NB4 (cell line): ENCODE measurements at places on chromosomes 3 and 15.

DNA sequence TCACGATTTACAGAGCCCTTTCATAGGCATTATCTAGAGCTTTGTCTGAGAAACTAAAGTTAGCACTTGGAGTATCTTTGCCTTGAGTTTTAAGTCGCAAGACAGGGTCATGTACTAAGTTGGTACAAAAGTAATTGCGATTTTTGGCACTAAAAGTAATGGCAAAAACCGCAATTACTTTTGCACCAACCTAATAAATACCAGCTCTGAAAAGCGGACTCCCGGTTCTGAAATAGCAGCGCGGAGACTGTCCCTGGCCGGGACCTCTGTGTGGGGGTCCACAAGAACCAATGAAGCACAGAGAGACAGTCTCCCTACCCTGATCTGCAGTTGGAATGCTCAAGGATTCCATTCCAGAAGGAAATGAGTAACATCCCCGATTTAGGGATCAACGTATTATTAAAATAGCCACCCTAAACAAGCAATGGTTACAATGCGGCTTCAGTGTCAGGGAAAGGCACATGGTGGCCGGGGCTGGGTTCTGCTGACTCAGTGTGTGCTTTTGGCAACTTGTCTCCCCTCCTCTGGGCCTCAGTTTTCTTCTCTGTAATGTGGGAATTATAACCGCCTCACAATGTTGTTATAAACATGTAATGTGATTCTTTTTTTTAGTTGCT lies 150.3 kb upstream of the MCTP2 start:
- DNase-seq, result no peak

GRCh38 chr3:195197765-195198425 lies 73.1 kb downstream of the XXYLT1 start:
- DNase-seq, result peak; percentile 67

- DNase-seq, result no peak
Measured at GRCh38 chr3:168383573-168383972, 287.8 kb upstream of the GOLIM4 start.

GRCh38 chr15:35657679-35658311 lies 111.8 kb upstream of the DPH6 start:
- DNase-seq, result no peak

GRCh38 chr3:123744064-123744463 lies 140.1 kb downstream of the MYLK start:
- no peak for DNase-seq

DNA sequence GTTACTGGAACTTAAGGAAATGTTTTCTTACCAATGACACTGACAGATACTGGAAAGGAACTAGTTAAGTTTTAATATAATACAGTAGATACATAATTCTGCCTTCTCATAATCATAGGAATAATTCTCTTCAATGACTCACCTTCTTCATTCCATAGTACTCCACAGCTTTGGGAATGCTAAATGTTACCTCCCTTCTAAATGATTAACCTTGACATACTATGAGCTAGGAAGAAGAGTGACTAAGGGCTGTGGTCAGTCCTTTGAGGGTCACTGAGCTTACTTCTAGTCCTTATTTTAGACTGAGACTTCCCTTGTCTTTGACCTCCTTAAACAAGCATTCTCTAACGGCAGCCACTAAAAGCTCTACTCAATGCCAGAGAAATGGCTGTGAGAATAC lies 69.6 kb upstream of the PPIB start:
- no peak for DNase-seq

- DNase-seq, result no peak
Measured at GRCh38 chr15:46293550-46293949, 658.7 kb downstream of the SQOR start.

DNA sequence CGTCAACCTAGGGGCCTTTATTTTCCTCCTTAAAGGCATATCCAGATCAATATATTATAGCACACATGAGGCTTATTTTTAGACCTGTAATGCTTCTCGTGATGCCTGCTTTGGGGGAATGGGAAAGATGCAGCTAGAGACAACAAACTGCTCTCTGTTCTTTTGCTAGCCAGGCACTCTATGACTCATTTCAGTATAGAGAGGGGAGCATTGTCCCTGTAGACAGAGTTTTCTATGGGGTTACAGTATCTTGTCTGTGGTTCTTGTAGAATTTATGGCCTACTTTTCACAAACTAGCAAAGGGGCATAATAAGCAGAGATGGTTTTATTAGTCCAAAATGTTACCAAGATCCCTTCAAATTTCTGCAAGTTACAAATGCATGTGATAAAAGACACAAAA lies 305.6 kb downstream of the LSAMP start:
- no peak for DNase-seq

DNA sequence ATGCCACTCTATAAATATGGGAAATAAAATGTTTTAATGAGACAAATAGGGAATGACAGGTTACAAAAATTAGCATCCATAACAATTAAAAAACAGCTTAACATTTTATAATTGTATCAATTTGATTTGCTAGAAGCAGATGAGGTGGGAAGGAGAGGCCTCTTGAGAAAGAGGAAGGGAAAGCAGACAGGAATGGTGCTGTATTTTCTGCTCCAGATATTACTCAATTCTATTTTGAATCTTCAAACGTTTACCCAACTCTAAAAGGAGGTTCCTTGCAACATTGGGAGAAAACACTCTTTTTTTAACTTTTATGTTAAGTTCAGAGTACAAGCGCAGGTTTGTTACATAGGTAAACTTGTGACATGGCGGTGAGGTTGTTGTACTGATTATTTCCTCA lies 44.9 kb upstream of the ALDH1A3 start:
- DNase-seq, result peak; percentile 30

DNA sequence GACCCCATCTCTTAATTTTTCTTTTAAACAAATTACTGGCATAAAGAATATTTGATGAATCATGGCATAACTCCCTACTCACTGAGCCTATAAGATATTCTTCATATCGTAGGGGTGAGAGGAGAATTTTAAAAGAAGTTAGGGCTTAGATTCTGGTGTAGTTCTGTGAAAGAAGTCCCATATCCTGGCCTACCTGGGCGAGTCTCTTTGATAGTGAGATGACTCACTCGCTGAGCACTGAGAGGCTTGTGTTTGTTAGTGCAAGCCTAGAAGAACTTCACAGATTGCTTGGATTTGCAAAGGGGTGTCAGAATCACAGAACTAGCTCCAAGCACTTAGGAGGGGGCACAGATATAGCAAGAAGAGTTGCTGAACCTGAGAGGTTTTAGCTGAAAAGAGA lies 133.8 kb upstream of the TMC3 start:
- no peak for DNase-seq

- DNase-seq, result no peak
Measured at GRCh38 chr15:86333819-86334218, 254.1 kb downstream of the AGBL1 start.

DNA sequence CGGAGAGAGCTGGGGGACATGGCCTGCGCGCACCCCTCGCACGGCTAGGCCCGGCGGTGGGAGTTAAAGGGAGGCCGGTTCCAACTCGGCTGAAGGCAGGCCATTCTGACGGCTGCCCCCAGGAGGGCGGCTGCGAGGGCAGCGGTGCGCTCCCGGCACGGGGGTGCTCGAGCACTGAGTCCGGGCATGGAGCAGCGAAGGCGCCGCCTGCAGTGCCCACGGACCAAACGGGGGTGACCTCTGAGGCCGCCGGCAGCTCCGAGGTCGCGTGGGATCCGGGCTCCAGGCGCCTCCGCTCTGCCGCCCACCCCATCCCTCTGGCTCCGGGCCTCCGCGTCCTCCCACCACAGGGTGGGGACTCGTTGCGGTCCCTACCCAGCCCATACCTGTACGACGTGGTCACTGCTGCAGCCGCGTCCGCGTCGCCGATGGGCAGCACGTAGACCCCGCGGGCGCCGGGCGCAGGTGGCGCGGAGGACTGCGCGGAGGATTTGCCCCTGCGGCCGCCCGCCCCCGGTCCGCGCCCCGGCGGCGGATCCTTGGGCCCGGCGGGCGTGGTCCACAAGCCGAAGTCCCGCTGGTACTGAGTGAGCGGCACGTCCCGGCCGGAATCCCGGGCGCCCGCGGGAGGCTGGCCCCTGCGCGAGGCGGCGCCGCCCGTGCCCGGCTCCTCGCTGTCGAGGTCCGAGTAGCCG lies 469 bp downstream of the MAP6D1 start:
- DNase-seq, result peak; percentile 53

DNA sequence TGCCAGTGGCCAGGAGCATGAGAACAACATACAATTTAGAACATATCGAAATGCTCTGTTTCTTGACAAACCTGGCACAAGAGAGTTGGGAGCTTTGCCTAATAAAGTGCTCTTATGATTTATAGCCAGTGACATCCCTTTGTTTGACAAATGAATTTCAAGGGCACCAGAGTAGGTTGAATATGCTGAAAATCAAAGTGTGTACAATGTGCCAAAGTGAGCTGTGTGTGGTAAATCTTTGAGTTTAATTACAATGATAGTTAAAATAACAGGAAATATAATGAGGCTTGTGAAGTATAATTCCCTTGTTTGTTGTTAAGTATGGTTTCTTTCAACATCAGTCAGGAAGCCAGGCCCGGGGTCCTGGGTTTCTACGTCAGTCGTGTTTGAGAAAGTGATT lies 211.9 kb downstream of the EBLN2 start:
- no peak for DNase-seq

DNA sequence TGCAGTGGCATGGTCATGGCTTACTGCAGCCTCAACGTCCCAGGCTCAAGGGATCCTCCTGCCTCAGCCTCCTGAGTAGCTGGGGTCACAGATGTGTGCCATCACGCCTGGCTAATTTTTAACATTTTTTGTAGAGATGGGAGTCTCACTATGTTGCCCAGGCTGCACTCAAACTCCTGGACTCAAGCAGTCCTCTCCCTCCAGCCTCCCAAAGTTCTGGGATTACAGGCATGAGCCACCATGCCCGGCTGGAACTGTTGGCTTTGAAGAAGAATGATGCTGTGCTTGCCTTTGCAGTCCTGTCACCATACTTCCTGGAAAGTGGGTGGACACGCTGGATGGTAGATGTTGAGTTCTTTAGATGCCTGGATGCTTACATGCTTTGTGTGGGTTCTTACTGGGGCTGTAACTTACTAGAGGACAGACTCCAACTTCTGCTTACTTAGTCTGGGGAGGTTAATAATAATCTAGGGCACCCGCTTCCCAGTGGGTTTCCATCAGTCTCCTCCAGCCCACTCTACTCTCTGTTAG lies 36.7 kb downstream of the IGF1R start:
- DNase-seq, result no peak

GRCh38 chr3:181709537-181710279 lies 2.0 kb upstream of the SOX2 start:
- peak; percentile 60 for DNase-seq

DNA sequence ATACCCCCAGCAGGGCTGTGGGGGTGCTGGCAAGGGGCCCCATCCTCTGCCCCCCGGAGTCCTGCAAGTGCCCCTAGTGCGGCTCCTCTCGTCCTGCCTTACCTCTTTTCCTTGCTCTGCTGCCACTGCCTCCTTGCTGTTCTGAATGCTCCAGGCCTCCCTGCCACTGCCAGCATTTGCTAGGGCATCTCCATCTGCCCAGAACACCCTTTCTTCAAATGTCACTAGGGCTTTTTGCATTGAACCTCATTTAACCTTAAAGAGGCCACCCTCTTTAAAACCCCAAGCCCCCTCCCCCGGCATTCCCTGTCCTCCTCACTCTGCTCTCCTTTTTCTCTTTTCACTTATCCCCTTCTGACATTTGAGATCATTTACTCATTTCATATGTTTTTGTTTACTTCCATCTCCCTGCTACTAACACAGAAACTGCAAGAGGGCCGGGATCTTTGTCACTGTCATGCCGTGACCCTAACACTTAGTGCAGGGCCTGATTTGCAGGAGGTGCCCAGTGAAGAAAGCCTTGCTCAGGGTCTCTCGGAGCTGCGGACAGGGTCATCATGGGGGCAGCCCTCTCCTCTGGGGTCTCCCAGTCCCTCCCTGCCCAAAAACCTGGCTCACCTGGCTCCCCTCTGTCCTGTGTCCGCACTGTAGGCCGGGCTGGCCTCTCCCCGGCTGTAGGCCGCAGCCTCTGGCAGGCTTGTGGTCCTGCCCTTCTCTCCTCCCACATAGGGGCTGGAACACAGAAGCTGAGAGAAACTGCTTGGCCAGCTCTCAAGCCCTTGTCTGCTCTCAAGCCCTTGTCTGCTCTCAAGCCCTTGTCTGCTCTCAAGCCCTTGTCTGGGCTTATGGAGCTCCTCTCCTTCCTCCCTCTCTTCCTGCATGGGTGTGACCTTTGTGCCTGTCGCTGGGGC lies at the start of gene ACOX2:
Gene ACOX2, minus strand, starts transcription at position 690 of the 911 bp plus-strand sequence. CDS start 2,084 bp downstream, outside the sequence.
- DNase-seq, result peak; percentile 18

- no peak for DNase-seq
Measured at GRCh38 chr3:45741742-45742460, 52.7 kb downstream of the SACM1L start.

DNA sequence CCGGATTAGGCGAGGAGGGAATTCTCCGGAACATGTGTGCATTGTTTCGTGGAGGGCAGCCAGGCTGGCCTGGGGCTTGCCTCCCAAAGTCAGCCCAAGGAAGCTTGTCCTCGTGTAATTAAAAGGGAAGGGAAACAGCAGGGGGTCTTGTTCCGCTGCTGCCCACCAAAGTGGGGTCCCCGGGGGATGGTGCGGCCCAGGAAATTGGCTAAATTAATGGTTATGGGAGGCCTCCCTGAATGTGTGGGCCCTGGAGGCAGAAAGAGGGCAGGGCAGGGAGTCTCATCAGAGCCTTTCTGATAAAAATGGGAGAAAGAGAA lies 118.1 kb downstream of the OPA1 start:
- no peak for DNase-seq

- peak; percentile 47 for DNase-seq
Measured at GRCh38 chr15:67146875-67147381, 81.5 kb downstream of the SMAD3 start.

DNA sequence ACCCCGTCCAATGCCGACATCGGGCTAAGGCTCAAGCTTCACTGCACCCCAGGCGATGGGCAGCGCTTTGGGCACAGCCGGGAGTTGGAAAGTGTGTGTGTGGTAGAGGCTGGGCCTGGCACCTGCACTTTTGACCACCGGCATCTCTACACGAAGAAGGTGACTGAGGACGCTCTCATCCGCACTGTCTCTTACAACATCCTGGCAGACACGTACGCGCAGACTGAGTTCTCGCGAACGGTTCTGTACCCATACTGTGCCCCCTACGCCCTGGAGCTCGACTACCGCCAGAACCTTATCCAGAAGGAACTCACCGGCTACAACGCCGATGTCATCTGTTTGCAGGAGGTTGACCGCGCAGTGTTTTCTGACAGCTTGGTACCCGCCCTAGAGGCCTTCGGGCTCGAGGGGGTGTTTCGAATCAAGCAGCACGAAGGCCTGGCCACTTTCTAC lies 1.0 kb downstream of the PDE12 start:
- peak; percentile 73 for DNase-seq

DNA sequence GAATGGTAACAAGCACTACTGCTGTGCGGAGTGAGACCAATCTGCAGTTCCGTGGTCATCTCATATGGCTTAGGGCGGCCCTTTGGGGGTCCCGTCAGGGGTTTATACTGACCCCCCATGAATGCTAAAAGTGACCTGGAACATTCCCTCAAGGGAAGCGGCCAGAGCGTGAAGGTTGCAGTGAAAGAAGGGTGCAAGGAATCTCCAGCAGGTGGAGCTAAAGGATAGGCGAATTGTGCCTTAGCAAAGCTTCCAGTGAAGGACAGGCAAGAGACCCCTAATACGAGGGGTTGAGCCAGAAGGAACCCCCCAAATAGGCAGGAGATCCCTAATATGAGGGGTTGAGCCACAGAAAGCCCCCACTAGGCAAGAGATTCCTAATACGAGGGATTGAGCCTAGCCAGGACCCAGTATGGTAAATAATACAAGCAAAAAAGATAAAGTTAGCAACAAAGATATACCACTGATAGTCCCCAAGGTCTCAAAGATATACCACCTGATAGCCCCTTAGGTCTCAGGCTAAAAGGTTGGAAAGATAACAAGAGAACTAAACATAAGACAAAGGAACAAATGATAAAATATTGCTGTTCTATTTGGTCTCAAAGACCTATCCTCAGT lies 32.8 kb downstream of the ZNF589 start:
- DNase-seq, result peak; percentile 76

- DNase-seq, result no peak
Measured at GRCh38 chr3:30084971-30085403, 521.4 kb upstream of the TGFBR2 start.
